ENCODE measurements at places on chromosomes 5 and 9.

- no peak for DNase-seq
Observed at GRCh38 chr5:98768160-98768959, 5.1 kb upstream of the RGMB start.

GRCh38 chr9:6632516-6633183 lies 12.9 kb downstream of the GLDC start:
- no peak for DNase-seq

- no peak for DNase-seq
Observed at GRCh38 chr5:150079909-150080461, 6.4 kb downstream of the CSF1R start.

- no peak for DNase-seq
Observed at GRCh38 chr5:123035918-123036390, 571 bp downstream of the PPIC start.

- DNase-seq = no peak
Observed at GRCh38 chr5:150234576-150235499, 45.0 kb downstream of the SLC6A7 start.

DNA sequence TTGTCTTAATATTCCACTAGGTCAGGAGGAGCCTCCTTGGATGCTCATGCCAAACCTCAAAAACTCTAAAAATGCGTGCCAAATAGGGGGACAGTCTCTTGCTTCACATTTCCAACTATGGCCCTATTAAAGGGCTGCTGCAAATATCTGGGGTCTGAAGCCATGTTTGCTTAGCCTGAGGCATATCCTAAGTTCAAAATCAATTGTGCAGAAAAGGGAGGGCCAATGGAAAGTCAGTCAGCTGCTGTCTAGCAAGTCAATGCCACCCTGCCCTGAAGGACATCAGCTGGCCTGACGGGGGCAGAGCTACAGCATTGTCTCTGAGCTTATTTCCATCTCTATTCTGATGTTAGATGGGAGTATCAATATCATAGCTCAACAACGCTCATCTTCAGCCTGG lies 93.6 kb downstream of the SH3TC2 start:
- DNase-seq = no peak

DNA sequence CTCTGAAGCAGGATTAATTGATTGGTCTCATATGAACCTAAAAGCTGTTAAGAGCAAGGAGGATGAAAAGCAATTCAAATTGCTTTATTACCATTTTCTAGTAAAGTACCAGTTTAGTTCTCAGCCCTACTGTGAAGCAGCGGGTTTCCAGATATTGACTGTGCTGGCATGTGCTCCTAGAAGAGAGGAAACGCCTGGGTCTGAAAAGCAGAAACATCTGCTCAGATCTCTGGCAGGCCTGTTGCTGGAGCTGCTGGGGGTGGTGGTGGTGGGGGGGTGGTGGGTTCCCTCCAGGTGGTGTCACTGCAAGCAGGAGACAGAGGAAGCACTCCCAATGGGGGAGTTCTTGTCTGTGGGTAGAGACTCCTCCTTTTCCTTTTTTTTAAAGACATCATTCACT lies 105.5 kb upstream of the ZNF462 start:
- DNase-seq = no peak

DNA sequence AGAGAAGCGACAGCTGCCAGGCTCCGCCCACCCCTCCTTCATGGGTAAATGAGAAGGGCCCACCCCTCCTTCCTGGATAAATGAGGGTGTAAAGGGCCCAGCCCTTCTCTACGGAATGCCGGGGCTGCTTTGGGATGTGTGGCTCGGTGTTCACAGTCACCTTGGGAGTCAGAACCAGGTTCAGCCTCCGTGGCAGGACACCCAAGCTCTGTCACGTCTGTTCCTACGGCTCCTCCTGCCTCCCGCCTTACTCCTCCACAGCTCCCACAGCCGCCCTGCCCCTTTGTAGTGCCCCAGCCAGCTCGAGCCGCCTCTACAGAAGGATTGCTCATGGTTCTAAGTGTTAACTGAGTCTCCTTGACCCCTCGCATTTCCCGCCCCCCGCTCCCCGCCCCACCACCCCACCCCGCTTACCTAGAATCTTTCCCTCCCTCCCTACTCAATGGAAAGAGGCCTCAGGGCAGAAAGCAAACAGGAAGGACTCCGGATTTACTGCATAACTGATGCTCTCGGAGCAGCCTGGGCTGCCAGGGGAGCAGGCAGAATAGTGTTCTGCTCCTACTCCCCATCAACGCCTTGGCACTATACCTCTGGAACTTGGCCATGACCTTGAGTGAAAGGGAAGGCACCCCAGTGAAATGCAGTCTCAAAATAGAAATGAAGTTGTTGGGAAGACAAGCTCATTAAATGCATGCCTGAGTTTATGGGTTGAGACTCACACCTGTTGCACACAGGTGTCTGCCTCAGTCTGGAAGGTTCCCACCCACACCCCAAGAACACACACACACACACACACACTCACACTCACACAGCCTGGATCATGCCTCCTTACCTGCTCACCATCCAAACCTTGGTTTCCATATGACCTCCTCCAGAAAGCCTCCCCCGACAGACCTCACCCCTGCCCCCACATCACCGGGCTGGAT lies 59.6 kb downstream of the NEURL1B start:
- DNase-seq = no peak

DNA sequence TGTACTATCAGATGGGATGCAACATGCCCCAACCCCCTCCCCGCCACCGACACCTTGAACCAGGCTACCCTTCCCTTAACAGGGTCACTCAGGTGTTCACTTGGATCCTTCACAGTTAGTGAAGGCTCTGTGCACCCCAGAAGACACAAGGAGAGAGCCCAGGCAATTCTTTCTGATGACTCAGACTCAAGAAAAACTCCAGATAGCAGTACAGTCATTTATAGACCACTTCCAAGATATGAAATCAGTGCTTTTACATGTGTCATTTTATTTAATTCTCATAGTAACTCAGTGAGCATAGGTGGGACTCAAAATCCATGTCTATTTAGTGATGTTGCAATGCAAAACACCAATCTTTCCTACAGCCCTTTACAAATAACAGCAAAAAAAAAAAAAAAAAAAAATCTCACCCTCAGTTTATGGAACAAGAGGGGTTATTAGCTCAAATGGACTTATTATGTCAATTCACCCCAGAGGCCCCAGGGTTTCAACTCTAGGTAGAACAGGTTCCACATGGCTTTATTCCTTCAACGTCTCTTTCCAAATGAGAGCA lies 71.9 kb downstream of the FOXD1 start:
- DNase-seq = no peak

DNA sequence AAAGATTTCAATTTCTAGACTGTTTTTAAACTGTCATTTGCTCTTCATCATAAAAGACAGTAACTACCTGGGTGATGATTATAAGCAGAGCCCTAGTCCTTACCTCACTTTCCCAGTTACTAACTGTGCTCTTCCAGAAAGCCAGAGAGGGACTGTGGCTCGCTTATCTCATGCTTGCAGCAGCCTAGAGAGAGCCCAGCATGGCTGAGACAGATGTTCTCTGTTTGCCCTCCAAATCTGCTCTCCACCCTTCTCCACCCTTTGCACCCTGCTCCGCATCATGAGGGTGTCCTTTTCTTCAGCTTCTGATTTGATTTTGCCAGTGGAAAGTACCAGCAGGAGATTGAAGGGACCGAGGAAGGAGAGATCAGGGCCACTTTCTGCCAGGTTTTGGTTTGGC lies 61.2 kb upstream of the SELENOP start:
- no peak for DNase-seq

DNA sequence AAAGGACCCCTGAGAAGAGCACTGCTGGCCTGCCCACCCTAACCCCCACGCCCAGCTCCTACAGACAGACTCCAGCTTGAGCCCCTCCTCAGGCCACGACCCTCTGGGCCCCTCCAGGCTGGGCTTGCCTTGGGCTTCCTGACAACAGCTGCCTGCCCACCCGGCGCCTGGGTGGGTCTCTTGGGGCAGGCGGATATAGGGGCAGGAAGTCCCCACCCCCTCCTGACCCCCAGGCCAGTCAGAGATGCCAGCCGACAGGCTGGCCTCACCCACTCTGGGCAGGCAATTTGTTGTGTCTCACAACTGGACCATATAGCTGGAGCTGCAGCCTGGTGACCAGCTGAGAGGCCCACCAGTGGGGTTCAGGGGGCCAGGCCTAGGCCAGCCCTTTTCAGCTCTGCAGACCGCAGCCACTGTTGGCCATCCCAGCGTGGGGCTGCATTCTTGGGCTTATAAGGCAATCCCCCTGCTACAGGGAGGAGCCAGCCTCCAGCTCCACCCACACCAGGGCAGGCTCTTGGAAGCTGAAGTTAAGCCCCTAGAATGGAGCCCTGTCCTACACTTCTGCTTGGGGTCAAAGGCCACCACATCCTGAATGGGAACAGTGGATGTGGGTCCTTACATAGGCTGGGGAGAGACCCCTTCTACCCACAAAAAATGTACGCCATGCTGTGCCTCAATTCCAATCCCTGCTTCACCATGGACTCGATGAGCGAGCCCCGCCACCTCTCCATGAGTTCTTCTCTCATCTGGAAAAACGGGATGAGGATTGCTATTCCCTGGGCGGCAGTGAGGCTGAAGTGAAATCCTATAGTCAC lies 2.0 kb downstream of the PDLIM7 start:
- no peak for DNase-seq

DNA sequence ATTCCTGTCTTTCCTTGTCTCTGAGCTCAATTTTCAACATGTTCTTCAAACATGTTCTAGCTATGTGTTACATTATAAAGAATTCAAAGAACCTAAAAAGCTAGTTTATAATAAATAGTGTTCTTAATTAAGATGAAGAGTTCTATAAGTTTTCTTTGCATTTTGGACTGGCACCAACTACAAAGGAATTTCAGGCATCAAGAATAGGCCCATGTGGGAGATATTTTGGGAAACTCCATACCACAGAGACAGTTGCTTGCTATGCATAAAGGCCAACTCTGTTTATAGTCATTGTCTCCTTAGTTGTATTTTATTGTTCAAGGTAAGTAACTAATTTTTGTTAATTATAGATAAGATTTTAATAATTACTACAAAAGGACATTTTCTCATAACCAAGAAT lies 4.5 kb downstream of the SLF1 start:
- no peak for DNase-seq

GRCh38 chr9:117719161-117719920 lies 15.1 kb downstream of the TLR4 start:
- no peak for DNase-seq

DNA sequence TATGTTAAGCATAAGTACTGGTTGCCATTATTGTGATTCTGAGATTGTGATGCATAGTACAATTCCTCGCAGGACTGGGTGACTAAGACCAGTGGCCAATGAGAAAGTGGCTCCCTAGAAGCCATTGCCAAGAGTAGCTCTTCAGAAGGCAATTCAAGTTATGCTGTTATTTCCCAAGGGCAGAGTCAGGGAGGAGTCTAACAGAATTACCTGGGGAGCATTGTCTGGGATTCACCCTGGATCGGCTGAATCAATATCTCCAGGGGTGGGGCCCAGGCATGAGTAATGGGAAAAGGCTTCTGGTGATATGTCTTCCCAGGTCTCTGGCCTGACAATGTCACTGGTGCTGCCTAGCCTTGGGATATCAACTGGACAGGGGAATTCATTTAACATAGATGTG lies 10.9 kb upstream of the ARHGEF28 start:
- DNase-seq = no peak

DNA sequence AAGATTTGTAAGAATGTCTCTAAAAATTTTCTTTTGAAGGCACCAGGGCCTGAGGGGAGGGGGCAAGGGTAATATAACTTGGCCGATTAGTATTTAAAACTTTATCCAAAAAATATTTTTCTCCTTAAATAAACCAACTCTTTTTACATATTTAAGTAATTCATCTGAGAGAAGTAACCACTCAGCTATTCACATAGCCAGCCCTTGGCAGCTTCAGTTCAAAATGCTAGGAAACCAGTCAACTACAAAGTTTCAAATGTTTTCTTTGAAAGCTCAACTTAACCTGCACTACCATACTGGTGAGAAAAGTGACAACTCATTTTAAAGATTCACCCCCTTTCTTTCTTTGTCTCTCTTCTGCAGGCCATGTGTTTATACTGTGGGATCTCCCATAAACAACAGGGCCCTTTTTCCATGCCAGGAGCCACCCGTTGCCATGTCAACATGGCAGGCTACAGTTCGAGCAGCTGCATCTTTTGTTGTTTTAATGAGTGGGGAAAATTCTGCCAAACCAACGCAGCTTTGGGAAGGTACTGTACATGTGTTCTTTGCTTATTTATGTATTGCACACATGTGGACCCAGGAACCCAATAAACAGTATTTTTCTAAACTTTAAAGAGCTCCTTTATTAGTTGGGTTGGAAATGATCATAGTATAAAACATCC lies 46.3 kb downstream of the AOPEP start:
- no peak for DNase-seq

DNA sequence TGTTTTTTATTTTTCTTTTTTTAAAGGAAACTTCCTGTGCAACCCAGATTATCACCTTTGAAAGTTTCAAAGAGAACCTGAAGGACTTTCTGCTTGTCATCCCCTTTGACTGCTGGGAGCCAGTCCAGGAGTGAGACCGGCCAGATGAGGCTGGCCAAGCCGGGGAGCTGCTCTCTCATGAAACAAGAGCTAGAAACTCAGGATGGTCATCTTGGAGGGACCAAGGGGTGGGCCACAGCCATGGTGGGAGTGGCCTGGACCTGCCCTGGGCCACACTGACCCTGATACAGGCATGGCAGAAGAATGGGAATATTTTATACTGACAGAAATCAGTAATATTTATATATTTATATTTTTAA lies 2.1 kb downstream of the CSF2 start:
- DNase-seq = no peak

GRCh38 chr5:53041071-53041692 lies 52.0 kb downstream of the ITGA2 start:
- DNase-seq = no peak

DNA sequence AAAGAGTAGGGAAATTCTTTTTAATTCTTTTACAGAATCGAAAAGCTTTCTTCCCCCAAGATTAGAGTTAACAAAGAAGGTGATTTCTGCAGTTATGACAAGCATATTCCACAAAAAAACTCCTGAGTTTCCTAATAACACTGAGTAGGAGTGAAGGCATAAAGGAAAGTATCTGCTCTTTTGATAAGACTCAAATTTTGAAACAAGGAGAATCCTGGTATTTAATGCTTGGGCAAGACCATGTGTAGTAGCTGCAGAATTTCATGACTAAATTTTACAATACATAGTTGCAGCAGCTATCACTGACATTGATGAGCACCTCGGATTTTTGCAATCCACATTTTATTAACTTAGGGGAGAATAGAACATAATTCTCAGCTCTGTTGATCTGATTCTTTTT lies 92.6 kb downstream of the MARCHF3 start:
- DNase-seq = no peak

- DNase-seq = no peak
Observed at GRCh38 chr5:42605490-42605889, 151.1 kb upstream of the CCDC152 start.

DNA sequence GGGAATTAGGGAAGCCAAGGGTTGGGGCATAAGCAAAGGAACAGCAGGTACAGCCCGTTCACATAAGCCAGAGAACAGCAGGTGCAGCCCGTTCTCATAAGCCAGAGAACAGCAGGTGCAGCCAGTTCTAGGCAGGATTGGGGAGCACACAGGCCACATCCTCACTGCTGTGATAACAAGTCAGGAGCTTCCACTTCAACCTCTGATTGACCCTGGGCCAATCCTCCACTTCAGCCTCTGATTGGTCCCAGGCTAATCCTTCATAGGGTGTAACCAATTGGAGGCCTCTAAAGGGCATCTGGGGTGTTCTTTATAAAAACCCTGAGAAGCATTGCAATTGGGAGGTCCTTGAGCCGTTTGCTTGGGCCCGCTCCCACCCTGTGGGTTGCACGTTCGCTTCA lies 27.5 kb downstream of the CEL start:
- peak; percentile 31 for DNase-seq

Measured in cerebellar nuclear complex (tissue), 1 donor.